ENCODE measurements at places on chromosomes 13 and 19. TPM values are rescaled to one million over a fixed set of nuclear protein-coding genes. Genes with fewer than 3 reads are reported as not detected.

DNA sequence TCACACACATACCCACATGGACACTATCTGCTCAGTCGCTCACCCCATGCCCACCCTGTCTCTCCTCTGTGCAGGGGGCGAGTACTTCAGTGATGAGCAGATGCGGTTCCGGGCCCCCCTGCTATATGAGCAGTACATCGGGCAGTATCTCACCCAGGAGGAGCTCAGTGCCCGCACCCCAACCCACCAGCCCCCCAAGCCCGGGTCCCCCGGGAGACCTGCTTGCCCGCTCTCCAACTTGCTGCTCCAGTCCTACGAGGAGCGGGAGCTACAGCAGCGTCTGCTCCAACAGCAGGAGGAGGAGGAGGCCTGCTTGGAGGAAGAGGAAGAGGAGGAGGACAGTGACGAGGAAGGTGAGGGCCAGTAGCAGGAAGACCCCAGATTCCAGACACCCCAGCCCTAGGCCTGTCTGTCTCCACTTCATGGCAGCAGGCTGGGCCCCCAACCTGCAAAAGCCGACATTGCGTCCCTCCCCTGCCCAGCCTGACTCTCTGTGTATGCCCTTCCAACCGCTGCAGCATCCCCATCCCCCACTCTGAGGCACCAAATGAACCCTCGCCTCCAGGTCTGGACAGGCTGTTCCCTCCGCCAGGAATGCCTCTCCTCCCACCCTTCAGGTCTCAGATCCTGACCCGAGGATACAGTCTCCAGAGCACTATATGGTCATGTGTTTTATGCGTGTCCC lies 9.7 kb downstream of the CCDC97 start:
- no peak for DNase-seq

GRCh38 chr19:2800506-2800905 lies 15.2 kb downstream of the THOP1 start:
- DNase-seq = no peak

GRCh38 chr19:30212574-30212973 lies 159.6 kb upstream of the ZNF536 start:
- DNase-seq = no peak

- no peak for DNase-seq
Observed at GRCh38 chr13:38606699-38607535, 80.0 kb upstream of the FREM2 start.

The KIR2DL1 gene
- not detected for total RNA-seq

The PRX gene
- total RNA-seq = 0.94 TPM
